ENCODE measurements at places on chromosomes 3 and 15.

GRCh38 chr3:149621218-149622005 is 36.4 kb downstream of the WWTR1 start:
- DNase-seq = no peak

DNA sequence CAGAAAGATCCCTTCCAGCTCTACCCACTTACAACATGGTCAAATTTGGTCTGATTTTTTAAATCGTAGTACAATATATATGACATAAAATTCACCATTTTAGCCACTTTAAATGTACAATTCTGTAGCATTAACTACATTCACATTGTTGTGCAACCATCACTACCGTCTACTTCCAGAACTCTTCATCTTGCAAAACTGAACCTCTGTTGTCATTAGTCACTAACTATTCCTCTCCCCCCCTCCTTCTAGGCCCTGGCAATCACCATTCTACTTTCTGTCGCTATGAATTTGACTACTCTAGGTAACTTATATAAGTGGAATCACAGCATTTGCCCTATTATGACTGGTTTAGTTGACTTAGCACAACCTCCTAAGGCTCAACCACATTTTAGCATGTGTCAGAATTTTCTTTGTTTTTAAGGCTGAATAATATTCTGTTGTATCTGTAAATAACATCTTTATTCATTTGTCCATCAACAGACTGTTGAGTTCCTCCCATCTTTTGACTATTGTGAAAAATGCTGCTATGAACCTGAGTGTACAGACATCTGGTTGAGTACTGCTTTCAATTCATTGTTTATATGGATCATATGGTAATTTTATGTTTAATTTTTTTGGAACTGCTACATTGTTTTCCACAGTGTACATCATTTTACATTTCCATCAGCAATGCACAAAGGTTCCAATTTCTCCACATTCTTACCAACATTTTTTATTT is 35.5 kb upstream of the CCR2 start:
- no peak for DNase-seq

DNA sequence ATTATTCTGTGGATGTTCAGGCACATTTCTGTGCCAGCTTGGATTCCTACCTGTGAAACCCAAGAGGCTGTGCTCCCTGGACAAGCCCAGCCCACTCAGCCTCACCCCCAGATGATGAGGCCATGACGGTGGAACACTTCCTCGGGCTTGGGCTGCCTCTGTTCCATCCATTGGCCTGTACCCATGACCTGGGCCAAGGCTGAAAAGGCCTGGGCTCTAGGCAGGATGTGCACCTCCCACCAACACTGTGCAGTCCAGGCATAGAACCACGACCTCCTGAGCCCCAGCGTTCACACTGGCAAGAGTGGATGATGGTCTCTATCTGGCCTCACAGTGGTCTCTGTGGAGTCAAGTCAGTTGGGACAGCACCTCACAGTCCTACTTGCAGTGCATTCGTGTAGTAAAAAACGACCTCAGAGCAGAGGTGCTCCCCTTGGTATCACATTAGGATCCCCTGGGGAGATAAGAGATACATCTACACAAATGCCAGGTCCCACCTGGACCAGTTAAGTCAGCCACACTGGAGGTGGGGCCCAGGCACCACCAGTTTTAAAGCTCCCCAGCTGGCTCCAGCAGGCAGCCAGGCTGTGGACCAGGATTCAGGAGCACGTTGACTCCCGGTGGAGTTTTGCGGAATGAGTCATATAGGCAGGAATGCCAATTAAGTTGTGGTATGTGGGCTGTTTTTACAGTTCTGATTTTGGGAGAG is 39.0 kb upstream of the IGF1R start:
- DNase-seq = no peak

DNA sequence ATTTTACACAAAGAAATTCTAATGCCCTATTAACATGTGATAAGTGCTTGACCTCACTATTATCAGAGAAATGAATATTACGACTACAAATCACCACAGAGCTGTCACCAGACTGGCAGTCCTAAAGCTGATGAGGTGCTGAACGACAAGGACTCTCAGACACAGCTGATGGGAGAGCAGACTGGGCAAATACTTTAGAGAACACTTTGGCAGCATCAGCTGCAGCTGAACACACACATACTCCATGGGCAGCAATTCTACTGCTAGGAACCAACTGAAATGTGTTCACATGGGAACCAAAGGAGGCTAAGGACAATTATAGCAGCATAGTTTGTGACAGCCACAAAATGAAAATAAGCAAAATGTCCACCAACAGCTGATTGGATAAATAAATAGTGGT is 45.5 kb downstream of the SUSD5 start:
- no peak for DNase-seq

GRCh38 chr15:85554852-85555521 is 174.6 kb downstream of the AKAP13 start:
- no peak for DNase-seq

GRCh38 chr15:96585484-96586386 is 255.2 kb downstream of the NR2F2 start:
- DNase-seq = no peak

Measured in stimulated activated CD4-positive, alpha-beta T cell treated with anti-CD3 and anti-CD28 coated beads, Interleukin-15, amount 100 ng/mL, for 1 hour (primary cell).